Activated naive CD4-positive, alpha-beta T cell treated with anti-CD3 and anti-CD28 coated beads, Interleukin-2, amount 50 U/mL, for 16 hours (primary cell): ENCODE measurements at places on chromosomes 13 and 19.

DNA sequence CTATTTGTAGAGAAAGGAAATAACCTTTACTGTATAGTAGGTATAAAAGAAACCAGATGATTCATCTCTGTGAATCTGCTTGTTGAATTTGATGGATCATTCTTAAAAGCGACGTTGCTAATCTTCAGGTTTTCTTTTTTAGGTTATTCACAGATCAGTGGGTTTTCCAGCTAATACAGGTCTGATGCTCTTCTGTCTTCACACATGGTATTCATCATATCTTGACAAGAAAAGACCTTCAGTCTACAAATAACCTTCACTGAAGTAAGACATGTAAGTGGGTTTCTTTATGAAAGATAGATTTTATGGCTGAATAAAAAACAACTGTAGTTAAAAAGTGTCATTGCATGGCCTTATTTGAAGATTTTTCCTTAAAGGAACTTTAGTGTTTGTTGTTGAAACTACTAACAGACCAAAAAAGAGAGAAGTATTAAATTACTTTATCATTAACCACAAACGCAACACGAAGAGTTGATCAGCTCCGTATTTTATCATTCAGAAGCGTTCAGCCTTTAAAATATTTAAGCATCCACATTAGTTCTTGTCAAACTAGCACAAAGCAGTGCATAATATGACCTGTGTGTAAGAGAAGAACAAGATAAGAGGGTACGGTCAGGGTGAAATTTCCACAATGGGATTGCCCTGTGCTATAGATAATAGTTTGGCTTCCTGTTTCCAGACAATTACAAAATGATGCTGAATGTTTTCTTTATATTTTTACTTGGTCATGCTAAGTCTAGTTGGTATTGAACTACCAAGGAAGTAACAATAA, 299.5 kb downstream of the MZT1 start:
- no peak for DNase-seq

GRCh38 chr13:75299913-75300862, 181.8 kb downstream of the TBC1D4 start:
- DNase-seq, result no peak

DNA sequence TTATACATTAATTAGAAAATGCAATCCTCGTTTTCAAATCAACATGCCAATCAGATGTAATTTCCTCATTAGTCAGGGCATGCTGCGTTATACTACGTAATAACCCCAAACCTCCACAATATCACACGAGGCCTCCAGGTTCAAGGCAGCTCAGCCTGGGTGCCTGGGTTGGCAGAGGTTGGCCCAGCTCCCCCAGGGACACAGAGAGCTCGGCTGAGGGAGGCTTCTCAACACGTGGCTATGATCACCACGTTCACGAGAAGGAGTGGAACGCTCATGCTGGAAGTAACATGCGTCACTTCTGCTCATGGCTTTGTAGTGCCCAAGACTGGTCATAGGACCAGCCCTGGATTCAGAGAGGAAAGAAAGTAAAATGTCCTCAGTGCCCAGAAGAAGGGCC, 144.9 kb upstream of the SOX1 start:
- no peak for DNase-seq

DNA sequence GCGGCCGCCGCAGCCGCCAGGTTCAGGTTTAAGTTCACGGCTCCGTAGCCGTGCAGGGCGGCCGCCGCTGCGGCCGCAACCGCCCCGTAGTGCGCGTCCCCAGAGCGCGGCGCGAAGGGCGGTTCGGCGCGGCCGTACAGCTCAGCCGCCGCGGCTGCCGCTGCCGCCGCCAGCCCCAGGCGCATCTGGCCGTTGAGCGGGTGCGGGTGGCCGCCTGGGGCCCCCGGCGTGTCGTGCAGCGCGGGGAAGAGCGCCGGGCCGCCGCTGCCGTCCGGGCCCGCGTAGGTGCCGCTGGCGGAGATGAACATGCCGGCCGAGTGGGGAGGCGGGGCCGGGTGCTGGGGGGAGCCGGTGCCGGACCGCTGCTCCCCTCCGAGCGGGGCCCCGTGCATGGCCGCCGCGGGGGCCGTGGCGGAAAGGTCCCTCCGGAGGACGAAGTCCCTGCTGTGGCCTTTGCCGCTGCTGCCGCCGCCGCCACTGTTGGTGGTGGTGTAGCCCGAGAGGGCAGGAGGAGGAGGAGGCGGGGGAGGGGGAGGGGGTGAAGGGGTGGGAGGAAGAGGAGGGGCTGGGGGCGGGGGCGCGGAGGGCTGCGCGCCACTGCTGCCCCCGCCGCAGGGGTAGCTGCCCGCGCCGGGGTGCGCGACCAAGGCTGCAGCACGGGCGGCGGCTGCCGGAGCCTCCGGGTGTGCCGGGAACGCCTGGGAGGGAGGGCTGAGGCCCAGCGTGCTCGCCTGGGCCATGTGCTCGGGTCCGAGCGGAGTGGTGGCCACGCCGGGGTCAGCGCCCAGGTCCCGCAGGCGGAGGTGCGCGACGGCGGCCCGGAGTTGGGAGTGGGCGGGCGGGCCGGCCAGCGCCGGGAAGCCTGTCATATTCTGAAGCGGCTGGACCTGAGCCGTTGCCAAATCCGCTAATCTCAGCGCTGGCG, 654 bp downstream of the ZIC5 start:
- DNase-seq, result no peak

DNA sequence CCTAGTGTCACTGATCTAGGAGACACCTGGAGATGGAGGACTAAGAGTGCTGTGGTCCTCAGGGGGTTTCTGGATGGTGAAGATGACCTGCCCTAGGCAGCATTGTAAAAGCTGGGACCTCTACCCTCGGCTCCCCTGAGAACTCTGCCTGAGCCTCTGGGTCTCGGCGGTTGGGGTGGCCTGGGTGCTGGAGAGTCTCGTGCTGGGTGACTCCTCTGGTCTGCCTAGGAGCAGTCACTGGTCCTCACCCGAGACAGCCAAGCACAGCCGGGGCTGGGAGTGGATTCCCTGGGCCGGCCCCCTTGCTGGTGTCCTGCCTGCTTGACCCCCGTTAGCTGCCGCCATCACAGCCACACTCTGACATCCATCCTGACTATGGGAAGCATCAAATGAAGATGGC, 6.7 kb downstream of the KCTD15 start:
- no peak for DNase-seq

- DNase-seq, result no peak
Measured at GRCh38 chr19:11921852-11922495, 2.9 kb upstream of the ZNF700 start.

GRCh38 chr13:48429886-48430285, 17.0 kb upstream of the LPAR6 start:
- no peak for DNase-seq

DNA sequence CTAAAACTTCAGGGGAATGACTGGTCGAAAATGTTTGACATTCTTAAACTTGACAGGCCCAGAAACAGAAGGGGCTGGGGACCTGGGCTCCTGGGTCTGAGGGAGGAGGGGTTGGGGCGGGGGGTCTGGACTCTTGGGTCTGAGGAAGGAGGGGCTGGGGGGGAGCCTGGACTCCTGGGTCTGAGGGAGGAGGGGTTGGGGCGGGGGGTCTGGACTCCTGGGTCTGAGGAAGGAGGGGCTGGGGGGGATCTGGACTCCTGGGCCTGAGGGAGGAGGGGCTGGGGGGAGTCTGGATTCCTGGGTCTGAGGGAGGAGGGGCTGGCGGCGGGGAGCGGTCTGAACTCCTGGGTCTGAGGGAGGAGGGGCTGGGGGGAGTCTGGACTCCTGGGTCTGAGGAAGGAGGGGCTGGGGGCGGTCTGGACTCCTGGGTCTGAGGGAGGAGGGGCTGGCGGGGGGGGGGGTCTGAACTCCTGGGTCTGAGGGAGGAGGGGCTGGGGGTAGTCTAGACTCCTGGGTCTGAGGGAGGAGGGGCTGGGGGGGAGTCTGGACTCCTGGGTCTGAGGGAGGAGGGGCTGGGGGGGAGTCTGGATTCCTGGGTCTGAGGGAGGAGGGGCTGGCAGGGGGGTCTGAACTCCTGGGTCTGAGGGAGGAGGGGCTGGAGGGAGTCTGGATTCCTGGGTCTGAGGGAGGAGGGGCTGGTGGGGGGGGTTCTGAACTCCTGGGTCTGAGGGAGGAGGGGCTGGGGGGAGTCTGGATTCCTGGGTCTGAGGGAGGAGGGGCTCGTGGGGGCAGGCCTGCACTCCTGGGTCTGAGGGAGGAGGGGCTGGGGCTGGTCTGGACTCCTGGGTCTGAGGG, 5.5 kb upstream of the KLK6 start:
- no peak for DNase-seq

DNA sequence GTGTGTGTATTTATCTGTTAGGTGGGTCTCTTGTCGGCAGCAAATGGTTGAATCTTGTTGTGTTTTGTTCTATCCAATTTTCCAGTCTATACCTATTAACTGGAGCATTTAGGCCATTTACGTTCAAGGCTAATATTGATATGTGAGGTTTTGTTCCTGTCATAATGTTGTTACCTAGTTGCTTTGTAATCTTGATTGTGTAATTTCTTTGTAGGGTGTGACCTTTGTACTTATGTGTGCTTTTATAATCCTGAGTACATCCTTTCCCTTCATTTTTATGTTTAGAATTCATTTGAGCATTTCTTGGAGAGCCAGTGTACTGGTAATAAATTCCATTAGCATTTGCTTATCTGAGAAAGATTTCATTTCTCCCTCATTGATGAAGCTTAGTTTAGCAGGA, 83.0 kb upstream of the MIR17HG start:
- no peak for DNase-seq

DNA sequence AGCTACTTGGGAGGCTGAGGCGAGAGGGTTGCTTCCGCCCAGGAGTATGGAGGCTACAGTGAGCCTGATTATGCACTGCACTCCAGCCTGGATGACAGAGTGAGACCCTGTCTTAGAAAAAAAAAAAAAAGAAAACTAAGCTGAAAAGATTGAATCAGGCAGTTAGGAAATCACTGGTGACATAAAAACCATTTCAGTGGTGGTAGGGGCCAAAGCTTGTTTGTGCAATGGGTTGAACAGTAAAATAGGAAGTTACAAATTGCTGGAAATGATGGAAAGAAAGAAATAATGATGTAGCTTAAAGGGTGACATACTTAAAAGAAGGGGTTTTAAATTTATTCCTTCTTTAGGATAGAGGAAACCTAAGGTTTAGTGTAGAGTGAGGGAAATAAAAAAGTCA, 4.8 kb upstream of the OXGR1 start:
- DNase-seq, result no peak

DNA sequence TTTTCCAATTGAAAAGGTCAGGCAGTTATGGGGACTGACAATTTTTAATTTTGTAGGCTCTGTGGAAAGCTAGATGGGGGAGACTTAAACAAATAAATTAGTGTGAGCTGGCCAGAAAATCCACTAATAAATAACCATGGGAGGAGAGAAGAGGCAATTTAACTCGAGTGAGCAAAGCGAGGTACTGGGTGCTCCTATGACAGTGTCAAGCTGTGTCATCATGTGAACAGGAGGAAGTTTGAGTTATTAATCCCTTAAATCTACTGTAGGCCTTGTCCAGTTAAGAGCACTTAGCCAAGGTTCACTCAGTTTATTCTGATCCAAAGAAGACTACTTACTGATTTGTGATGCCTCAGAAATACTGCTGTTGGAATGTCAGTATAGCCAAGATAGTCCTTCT, 122.8 kb downstream of the OXGR1 start:
- no peak for DNase-seq

DNA sequence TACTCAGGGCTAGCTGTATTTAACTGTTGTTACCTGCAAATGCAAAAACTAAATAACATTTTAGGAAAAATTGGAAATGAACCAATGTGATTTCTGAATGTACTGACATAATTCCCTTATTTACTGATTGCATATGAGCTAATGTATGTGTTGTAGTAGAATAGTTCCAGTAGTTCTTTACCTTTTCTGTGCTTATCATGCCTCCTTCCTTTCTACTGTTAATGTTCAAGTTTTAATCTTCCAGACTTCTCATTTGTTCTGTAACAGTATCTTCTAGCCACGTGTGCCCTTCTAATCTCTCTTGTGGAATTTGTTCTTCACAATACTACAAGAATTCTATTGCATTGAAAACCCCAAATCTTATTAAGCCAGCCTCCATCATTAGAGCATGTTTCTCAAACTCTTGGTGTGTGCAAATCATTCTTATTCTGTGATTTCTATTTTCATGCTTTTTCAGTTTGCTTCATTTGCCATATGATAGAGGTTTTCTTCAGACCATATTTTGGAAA, 17.7 kb downstream of the LSM14A start:
- no peak for DNase-seq

DNA sequence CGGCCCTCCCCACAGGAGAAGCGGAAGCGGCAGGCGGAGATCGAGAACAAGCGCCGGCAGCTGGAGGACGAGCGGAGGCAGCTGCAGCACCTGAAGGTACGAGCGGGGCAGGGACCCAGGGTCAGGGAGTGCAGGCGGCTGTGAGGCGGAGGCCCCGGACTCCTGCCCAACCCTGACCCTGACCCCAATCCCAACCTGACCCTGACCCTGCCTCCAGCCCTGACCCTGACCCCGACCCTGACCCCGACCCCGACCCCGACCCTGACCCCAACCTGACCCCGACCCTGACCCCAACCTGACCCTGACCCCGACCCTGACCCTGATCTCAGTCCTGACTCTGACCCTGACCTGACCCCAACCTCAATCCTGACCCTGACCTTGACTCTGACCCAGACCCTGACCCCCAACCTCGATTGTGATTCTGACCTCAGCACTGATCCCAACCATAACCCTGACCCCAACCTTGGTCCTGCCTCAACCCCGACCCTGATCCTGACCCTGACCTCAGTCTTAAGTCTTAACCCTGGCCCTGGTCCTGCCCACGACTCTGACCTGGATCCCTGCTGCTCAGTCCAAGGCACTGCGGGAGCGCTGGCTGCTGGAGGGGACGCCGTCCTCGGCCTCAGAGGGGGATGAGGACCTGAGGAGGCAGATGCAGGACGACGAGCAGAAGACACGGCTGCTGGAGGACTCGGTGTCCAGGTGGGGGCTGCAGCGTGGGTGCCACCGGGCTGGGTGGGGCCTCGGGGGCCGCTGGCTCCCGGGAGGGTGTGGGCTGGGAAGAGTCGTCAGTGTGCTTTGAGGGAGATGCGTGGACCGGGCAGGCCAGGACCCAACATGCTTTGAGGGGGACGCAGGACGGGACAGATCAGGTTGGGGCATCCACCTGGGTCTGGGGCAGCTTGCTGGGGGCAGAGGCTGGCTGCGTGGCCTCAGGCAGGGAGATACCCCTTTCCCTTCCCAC, 18.5 kb downstream of the PALM start:
- DNase-seq, result no peak

DNA sequence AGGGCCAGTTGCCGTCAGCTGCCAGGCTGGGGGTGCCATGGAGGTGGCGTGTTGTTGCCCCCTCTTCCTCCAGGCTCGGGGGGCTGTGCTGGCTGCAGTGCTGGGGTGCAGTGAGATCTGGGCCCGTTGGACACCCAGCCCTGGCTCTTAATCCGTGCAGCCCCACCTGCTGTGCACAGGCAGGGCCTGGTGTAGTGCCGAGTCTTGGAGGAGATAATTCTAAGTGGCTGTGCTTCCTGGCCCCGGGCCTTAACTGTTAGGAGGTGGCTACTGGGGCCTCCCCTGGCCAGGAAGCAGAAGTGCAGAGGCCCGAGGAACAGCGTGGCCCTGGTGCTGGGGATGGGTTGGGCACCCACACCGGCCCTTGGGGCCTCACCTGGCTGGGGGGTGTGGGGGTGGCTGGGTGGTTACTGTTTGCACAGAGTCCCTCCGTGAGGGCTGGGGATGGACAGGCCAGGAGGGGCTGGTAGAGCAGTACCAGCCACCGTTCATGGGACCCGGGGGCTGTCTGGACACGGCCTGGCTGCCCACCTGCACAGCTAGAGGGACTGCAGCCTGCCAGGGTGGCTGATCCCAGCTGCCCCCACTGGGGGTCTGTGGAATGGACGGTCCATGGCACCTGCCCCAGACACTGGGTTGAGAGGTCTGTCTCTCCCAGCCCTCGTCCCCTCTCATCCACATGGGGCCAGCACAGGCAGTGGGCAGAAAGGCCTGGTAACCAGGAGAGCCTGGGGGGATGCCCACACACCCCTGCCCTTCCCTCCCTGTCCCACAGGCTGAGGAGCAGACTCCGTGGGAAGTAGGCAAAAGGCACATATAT, 3.3 kb downstream of the GPX4 start:
- DNase-seq, result no peak
